ENCODE measurements at places on chromosomes 7 and 10.

GRCh38 chr7:17646253-17646956 lies 293.9 kb downstream of the SNX13 start:
- no peak for DNase-seq

GRCh38 chr7:28990200-28990960 lies 32.2 kb upstream of the TRIL start:
- DNase-seq: no peak

GRCh38 chr10:31770307-31770902 lies 158.2 kb downstream of the ARHGAP12 start:
- DNase-seq: peak; percentile 49

DNA sequence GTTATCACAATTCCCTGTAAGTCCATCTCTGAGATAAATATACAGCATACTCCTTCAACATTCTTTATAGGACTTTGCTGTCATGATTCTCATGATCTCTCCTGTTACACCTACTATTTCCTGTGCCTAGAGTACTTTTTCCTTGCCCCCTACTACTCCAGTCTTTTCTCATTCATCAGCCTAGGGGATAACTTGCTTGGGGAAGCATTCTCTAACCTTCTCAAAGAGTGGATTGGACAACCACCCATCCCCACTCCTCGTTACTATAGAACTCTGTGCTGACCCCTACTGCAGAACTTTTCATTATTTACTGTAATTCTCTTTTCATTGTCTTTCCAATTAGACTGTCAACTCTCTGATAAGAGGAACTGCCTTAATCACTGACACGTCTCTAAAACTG lies 57.4 kb upstream of the TFEC start:
- DNase-seq: no peak

DNA sequence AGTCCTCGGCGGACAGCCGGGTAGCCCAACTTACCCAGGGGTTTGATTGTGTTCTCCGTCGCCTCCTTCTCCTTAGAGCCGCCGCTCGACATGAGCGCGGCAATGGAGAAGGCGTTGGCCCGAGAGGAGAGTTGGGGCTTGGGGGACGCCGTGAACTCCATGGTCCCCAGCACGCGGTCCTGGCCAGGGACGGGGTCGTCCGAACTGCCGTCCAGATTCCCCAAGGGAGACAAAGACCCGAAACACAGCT lies 515 bp downstream of the TBX20 start:
- no peak for DNase-seq

DNA sequence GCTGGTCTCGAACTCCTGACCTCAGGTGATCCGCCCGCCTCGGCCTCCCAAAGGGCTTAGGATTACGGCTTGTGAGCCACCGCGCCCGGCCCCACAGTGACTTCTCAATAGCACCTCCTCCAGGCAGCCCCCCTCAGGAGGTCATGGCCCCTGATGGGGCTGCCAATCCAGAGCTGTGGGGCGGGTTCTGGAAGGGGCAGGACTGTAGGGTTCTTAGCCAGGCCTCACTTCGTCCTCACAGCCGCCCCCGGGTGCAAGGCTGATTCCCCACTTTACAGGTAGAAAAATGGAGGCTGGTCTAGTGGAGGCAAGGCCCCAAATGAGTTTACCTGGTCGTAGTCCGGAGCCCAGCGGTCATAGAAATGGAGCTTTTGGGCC lies 638 bp downstream of the METTL27 start:
- DNase-seq: no peak

- DNase-seq: no peak
Observed at GRCh38 chr10:103934308-103934707, 16.3 kb upstream of the STN1 start.

DNA sequence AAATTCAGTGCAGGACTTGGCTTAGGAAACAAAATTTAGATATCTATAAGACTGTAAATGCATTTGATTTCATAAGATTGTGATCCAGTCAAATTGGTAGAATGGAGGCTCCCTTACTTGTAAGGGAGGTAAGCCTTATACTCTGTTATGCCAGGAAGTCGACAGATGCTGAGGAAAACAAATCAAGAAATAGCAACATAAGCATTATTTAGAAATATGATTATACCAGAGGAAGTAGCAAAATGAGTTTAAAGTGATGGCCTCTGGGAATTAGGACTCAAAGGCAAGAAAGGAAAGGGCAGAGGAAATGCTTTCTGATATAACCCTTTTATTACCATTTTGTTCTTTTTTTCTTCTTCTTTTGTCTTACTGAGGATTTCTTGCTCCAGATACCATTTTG lies 40.5 kb upstream of the MTPAP start:
- no peak for DNase-seq

- no peak for DNase-seq
Observed at GRCh38 chr10:120457431-120458172, 575 bp downstream of the PLPP4 start.

DNA sequence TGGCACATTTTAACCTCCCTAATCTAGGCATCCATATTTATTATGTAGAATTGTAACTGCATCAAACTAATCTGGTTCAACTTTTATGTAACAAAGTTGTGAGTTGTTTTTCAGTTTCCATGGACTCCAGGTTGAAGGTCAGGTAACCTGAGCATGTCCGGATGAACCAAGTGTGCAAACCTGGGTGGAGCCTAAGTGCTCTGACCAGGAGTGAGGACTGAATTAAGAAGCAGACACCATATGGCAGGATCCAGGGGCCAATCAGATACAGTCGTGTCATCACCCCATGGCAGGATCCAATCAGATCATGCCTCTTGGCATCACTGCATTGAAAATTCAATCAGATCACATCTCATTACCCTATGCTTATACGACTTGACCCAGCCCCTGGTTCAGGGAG lies 41.2 kb upstream of the PHYHIPL start:
- no peak for DNase-seq

- no peak for DNase-seq
Observed at GRCh38 chr7:14717816-14718215, 184.7 kb downstream of the DGKB start.

- DNase-seq: no peak
Observed at GRCh38 chr7:44608916-44609648, 2.7 kb downstream of the OGDH start.

DNA sequence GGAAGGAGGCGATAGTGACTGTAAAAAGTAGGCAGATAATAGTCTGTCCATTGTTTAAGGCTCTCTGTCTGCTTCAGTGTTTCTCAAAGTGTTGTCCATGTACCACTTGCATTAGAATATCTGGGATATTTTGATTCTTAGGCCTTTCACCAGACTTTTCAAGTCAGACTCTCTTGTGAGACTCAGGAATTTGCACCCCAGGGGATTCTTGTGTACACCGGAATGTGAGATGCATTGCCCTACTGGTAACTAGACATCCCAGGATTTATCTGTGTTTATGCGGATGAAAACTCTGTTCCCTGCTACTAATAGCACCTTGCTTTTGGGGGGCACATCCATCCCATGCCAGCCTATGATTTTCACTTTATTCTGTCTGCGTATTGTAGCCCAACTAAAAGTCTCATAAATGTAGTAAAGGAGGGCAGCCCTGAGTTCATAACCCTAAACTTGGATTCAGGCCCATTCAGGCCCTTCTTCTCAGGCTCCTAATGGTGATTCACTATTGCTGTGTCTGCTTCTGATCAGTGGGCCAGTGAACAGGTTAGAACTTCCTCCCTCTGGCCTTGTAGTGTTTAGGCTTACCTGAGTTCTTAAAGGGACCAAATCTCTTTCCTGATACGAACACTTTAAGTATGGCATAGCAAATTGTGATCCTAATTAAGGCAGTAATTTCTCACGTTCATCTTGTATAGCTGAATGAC lies 71.8 kb upstream of the RPA3 start:
- DNase-seq: no peak

GRCh38 chr10:4450981-4451908 lies 374.8 kb upstream of the AKR1E2 start:
- DNase-seq: no peak

- DNase-seq: no peak
Observed at GRCh38 chr7:98217623-98218582, 6.7 kb downstream of the BHLHA15 start.

DNA sequence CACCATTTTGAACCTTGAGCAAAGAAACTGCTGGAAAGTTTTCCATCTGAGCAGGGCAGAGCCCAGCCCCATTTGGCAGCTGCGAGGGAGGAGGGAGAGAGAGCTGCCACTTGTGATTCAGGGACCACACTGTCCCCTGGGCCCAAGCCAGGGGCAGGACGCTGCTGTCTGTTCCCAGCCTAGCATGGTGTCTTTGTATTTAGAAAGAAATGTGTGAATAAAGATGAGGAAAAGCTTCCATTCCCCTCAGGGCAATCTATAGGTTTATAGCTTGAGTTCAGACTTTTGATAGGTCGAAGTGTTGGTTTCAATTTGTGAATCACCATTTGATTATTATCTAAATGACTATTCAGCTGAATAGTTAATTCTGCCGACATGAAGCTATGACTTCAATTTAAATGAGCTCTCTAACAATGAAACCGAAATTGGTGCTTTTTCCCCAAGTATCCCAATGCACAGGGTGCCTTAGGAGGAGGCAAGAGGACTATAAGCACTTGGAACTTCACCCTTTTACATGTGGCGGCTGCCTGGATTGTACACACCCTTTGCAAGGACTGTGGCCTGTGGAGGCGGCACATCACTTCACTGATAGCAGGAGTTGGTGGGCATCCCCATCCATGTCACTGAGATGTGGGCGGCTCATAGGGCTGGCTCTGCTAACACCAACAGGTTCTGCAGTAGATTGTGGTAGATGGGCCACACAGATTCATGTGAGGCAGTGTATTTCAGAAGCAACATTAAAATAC lies 223.5 kb downstream of the CCDC3 start:
- peak; percentile 11 for DNase-seq

DNA sequence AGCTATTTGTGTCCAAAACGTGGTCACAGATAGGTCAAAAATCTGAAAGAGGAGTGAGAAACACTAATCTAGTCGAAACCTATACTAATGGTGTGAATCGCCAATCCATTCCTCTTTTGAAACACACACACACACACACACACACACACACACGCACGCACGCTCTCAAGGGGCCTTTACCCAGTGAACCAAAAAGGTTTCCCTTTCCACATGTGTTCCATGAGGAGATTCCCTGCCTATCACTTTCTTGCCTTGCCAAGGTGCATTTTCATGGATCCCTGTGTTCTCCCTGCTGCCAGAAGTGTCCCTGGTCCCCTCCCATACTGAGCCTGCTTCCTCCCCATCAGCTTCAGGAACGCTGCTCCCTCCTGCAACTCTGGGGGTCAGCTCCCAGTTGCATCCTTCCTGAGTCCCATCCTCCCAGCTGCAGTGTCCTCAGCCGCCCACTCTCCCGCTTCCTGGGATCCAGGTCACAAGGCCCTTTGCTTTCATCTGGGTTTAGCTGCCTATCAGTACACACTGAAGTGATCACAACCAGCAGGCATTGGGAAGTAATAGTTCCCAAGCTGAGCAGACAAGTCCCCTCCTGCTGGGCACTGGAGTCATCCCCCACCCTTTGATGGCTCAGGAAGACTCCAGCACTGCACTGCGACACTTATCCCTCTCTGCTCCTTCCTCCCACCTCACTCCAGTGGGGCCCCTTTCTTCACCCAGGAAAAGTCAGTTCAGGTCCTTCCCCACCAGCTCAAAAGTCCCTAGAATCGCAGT lies 49.2 kb upstream of the KCNMA1 start:
- no peak for DNase-seq

DNA sequence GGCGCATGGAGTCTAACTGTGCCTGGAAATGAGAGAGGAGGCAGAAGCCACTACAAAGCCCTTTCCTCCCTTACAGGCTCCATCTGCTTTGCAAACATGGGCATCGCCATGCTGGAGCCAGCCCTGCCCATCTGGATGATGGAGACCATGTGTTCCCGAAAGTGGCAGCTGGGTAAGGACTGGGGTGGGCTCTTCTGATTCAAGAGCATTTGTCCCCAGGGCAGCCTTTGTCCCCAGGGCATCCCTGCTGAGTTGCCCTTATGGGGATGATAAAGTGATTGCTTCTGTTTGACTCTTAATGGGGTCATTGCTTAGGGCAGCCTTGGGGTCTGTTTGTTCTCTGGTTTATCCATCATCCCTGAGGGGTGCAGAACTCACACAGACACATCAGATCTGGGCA lies 16.8 kb downstream of the SLC18A2 start:
- no peak for DNase-seq

GRCh38 chr10:120828763-120829319 lies 22.3 kb upstream of the WDR11 start:
- no peak for DNase-seq

DNA sequence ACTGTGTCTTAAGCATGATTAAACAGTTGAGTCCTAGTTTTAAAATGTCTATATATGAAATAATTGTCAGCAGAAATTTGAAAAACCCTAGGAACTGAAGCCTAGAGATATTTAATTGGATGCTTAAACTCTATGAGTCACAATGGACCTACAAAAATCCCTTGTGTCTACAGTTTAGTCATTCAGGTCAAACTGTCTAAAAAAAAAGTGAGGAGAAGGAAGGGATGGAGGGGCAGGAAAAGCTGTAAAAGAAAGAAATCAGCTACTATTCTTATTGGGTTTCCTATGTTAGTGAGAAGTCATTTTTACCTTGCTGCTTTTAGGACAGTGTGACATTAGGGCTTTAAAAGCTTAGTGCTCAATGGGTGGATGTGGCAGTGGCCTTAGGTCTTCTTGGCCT lies 406.1 kb upstream of the FZD8 start:
- DNase-seq: no peak

- no peak for DNase-seq
Observed at GRCh38 chr10:121375172-121375571, 223.1 kb downstream of the FGFR2 start.

- DNase-seq: no peak
Observed at GRCh38 chr7:37947941-37948210, 27.4 kb downstream of the EPDR1 start.

DNA sequence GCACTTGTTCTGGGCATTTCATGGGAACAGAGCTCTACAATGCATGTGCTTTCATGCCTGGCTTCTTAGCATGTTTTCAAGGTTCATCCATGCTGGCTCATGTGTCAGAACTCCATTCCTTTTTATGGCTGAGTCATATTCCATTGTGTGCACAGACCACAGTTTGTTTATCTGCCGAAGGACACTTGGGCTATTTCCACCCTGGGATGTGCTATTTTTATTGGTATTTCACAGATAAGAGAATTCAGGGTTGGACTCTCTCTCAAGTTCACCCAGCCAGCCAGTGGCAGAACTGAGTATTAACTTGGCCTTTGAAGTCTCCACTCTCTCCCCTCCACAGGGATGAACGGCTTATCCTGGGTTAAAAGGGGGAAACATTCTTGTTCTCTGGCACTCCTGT lies 190.7 kb upstream of the GPR26 start:
- no peak for DNase-seq

DNA sequence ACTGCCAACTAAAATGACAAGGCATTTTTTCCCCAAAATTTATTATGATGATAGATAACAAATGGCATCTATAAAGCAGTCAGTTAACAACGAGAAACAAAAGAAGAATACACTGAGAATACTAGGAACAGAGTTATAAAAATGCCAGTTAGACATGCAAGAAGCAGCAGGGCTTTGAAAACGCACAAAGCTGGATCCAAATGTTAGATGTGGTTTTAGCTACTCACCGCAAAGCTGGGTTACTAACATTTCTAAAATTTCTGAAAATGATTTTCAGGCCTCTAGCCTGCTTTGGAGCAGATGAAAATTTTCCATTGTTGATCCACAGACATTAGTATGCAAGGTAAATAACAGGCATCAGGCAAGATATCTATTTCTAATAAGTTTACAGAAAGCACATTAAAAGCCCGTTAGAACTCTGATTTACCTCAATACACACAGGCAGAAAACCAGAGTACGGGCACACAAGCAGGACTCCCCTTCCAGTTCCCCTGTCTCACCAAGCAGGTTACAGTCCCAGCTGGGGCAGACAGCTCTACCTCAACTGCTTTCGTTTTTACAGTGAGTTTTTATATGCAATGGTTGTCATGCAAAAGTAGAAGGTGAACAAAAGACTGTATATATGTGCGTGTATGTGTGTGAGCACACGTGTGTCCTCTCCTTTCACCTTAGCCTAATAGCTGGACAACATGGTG lies 37.9 kb downstream of the GLI3 start:
- DNase-seq: no peak

GRCh38 chr10:128078136-128078969 lies 47.9 kb downstream of the MKI67 start:
- DNase-seq: peak; percentile 12

All from stimulated activated naive CD4-positive, alpha-beta T cell treated with Interleukin-2 at 50 U/mL for 16 hours (primary cell).